Activated CD8-positive, alpha-beta memory T cell treated with anti-CD3 and anti-CD28 coated beads for 1 hour (primary cell): ENCODE measurements at places on chromosomes 12 and 14.
A peak's percentile ranks its signal among the peaks of the same experiment; 100 is the strongest.

DNA sequence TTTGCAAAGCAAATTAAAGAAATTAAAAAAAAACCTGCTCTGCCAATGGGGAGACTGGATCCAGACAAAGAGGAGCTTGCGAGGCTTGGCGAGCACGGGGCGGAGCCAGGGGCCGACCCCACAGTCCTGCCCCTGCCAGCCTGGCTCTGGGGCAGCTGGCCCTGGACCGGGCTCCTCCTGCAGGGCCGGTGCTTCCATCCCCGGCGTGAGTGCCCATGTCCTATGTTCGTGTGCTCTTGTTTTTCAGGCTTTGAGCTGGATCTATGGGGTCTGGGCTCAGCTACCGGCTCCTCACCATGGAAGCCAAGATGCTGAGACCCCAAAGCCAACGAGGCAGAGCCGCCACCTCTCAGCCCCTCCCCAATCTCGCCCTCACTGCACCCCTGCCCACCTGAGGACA is 176.8 kb downstream of the KIF26A start:
- DNase-seq = no peak

GRCh38 chr14:75188520-75189268 is 12.3 kb upstream of the TMED10 start:
- DNase-seq = no peak

- no peak for DNase-seq
Observed at GRCh38 chr12:26056335-26056734, 68.5 kb downstream of the BHLHE41 start.

DNA sequence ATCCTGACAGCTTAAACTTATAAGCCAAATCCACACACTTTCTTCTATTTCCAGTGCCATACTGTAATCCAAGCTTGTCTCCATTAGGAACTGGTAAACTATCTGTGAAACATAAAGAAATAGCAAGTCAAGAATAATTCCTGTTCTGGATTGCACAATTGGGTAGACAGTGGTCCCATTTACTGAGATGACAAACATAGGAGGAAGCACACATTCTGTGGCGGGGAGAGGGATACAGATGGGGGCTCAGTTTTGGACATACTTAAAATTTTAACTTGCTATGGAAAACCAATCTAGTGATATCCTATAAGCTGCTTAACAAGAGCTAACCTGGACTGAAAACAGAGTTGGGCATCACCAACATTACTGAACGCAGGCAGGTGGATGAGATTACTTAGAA is 16.3 kb downstream of the MAP4K5 start:
- DNase-seq = no peak

GRCh38 chr12:49696723-49697122 is 10.5 kb downstream of the FMNL3 start:
- no peak for DNase-seq

- no peak for DNase-seq
Observed at GRCh38 chr12:94244165-94245133, 96.1 kb downstream of the PLXNC1 start.

DNA sequence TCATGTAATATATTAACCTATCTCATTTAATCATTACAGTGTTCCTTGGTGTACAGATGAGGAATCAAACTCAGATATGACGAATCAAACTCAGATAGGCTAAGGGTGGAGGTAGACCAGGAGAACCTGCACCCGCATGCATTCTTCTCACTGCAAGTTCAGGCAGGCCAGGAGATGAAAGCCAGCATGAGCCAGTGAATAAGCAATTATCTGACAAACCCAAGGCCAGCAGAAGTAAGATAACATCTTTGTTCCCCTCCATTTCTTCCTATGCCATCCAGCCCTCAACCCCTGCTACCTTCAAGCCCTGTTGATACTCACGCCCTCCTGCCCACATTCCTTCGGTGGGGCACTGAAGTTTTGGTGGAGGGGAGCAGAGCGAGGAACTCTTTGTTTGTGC is 152.2 kb downstream of the ETV6 start:
- DNase-seq = no peak

GRCh38 chr14:93956514-93957332 is 19.6 kb downstream of the ASB2 start:
- DNase-seq = no peak

DNA sequence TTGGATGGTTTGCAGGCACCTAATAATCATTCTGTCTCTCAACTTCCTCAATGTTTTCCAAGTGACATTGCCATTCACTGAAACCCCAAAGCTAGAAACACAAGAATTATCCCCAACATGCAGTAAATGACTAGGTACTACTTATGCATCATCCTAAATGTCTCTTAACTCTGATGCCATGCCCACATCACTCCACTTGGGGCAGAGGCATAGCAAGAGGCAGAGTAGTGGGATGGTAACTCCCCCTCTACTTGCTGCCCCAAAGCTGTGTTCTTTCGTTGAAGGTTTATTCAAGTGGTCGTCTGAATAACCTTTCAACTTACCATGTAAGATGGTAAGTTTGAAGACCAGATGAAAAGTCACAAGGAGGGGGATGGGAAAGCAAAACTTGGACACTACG is 77.9 kb upstream of the SOX5 start:
- no peak for DNase-seq

GRCh38 chr12:19462406-19462805 is 23.1 kb downstream of the AEBP2 start:
- DNase-seq = no peak

- DNase-seq = peak; percentile 8
Observed at GRCh38 chr14:95098984-95099599, 58.2 kb downstream of the DICER1 start.

DNA sequence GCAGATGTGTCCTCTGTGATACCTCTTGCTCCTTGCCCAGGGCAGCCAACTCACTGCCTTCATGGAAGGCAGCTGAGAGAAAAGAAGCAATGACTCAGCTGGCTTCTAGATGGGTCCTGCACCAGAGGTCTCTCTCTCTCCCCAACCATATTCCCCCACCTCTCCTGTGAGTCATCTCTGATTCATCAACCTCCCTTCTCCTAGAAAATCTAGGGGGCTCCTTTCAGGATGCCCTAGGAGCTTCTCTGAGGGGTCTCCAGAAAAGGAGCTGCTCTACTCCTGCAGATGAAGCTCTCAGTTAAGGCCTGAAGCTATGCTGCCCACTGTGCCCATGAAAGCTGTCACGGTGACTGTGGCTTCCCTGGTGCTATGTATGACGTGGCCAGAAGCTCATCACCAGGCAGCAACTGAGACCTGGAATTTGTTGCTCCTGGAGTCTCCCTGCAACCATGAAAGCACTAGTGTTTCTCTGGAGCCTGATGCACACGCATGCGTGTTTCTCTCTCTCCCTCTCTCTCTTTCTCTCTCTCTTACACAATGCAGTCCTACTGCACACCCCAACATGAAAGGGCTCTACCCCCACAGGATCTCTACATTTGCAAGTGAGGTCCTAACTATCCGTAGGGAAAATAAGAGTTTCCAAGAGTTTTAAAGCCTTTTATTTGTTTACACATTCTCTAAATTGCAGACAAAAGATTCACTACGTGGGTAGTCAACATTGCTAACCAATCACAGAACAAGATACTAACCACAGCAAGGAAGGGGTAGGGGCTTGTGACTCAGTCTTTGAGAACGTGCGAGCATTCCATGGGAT is 285.3 kb downstream of the DPF3 start:
- DNase-seq = no peak

DNA sequence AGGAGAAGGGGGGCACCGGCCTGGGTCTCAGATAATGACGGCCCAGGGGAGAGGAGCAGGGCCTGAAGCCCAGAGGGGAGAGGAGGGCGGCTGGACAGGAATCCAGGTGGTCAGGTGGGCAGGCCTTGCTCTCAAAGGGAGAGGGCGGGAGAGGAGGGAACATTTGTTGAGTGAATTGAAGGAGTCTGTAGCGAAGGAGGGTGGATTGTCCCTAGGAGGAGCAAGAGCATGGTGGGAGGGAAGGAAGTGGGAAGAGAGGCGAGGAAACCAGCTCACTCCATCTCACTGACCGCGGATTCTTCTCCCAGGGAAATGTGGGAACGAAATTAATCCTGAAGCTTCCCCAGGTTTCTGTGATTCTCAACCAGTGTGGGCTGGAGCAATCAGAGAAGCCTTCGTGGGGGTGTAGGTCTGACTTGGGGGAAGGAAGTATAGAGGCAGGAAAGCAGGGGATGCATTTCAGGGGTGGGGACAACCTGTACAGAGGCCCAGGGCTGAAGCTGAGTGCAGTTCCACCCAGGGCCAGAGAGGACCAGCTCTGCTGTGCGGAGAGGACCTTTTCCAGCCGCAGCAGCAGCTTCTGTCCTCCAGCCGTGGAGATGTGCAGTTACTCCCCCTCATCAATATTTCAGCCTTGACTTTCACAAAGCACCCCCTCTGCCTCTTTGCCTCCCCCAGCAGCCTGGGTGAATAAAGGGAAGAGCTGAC is 100.9 kb downstream of the CHST11 start:
- no peak for DNase-seq

DNA sequence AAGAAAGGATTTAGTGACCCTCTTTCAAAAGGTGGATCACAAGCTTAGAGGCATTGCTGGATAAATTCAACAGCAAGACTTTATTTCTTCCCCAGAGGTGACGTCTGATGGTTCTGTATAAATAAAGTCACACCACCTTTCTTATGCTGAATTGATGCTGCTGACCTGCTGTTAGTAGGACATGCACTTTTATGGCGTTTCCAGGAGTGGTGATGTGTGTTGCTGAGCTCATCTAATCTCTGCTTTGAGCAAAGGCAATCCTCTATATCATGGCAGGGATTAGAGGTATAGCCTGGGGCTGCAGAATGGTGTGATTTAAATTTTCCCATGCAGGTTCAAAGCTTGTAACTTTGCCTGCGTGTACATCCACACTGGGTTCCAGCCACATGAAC is 94.9 kb downstream of the ETV6 start:
- no peak for DNase-seq

GRCh38 chr12:2453761-2454090 is 341.0 kb upstream of the FKBP4 start:
- DNase-seq = no peak

DNA sequence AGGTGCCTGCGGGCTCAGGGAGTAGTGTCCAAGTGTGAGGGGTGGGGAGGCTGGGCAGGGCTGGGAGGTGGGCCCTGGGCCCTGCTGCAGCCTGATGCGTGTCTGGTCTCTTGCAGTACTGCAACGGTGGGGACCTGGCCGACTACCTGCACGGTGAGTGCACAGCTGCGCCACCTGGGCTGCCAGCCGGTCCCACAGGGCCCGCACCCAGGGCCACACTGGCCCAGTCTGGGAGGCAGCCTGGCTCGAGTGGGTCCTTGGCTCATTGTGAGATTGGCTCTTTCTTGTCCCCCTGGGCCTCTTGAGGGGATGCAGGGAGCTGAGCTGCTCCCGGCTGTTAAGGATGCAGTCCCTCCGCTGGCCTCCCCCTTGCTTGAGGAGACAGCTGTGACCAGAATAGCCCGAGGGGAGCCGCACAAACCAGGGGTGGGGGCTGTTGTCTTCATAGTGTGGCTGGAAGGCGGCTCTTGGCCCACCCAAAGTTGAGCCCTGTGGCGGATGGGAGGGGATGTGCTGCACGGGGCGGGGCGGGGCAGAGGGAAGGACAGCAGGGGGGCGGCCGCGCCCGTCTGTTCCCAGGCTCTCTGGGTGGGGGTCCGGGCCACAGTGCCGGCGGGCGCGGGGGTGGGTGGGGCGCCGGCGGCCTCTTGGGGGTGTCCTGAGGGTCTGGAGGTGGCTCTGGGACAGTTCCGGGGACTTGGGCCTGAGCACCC is 13.1 kb downstream of the ULK1 start:
- DNase-seq = no peak

DNA sequence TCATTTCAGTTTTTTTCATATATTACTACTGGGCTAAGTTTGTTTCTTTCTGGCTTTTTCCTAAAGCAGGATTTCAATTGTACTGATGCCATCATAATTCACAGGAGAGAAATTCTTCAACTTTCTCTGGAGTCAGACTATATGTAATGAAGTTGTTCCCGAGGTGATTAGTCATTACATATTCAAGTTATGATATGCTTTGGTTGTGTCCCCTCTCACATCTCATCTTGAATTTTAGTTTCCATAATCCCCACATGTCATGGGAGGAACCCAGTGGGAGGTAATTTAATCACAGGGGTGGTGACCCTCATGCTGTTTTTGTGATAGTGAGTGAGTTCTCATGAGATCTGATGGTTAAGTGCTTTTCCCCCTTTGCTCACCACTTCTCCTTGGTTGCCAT is 227.5 kb upstream of the LRIG3 start:
- no peak for DNase-seq

GRCh38 chr14:58501214-58501816 is 73.8 kb downstream of the KIAA0586 start:
- DNase-seq = no peak

GRCh38 chr12:10365696-10366405 is 24.0 kb downstream of the KLRK1 start:
- DNase-seq = no peak

- DNase-seq = no peak
Observed at GRCh38 chr12:913919-914698, 35.4 kb downstream of the RAD52 start.

DNA sequence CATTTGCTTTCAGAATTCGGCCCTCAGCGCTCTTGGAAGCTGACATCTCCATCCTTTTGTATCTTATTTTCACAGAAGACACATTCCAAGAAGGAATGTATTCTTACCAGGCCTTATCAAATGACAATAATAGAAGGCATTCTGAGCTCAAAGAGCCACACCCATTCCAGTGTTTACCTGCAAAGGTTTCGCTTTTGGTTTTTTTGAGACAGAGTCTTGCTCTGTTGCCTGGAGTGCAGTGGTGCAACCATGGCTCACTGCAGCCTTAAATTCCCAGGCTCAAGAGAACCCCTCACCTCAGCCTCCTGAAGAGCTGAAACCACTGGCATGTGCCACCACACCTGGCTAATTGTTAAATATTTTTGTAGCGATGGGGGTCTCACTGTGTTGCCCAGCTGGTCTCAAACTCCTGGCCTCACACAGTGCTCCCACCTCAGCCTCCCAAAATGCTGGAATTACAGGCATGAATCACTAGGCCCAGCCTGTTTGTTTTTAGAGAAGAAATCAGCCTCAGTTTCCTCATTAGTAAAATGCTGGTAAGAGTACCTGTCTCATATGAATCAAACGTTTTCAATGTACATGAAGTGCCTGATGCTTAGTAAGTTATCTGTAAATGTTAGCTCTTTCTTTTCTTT is 69.2 kb downstream of the SLC6A12 start:
- DNase-seq = no peak

- DNase-seq = no peak
Observed at GRCh38 chr12:93198086-93198485, 179.6 kb upstream of the NUDT4 start.

DNA sequence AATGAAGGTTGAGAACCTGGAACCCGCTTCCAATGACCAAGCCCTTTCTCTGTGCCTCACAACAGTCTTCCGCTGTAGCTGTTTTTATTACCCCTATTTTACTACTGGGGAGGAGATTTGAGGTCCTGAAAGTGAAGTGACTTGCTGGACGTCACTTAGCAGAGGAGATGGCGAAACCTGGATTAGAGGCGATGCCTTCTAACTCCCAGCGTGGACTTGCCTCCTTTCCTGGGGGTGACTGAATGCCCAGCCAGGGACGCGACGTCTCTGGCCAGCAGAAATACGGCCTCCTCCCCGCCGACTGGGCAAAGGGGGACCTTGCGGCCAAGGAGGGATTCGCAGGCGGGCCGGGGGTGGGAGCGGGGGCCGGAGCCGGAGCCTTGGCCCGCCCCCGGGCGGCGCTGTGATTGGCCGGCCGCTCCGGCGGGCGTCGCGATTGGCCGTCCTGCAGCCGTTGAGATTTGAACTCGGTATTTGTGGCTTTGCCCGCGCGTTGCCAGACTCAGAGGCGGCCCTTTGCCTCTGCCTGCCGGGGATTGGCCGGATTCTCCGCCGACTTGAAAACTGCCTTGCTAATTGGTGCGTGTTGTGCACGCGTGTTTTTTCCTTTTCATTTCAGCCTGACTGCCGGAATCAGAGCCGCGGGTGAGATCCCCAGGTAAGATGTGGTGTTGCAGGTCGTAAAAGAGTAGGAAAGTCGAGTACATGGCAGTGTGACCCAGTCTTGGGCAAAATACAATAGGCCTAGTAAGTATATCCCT is at the start of gene NCAPD2:
Gene NCAPD2, plus strand, starts transcription at position 606 of the 761 bp plus-strand sequence. CDS start 997 bp downstream, outside the sequence.
- peak; percentile 88 for DNase-seq
